ENCODE measurements at places on chromosomes 5 and 9.

DNA sequence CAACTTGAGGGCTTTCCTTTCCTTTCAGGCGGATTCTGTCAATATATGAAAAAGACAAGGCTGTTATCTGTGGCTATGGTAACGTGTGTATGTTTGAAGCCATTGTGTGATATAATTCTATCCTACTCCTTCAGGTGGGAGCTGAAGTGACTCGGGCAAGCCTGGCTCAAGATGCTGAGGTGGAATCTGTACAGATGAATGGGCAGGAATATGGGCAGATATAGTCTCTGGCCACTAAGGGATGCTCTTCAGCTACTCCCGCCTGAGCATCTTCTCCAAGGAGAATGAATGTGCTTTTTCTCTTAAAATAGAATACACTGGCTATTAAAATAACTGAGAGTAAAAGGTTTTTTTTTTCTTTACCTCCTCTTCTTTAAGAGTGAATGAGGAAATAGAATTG is 244.8 kb downstream of the ADGRV1 start:
- no peak for DNase-seq

- no peak for DNase-seq
Measured at GRCh38 chr9:3125602-3126405, 281.9 kb upstream of the PUM3 start.

GRCh38 chr5:68344447-68345111 is 129.0 kb downstream of the PIK3R1 start:
- peak; percentile 36 for DNase-seq

GRCh38 chr9:124130277-124131075 is 118.9 kb downstream of the LHX2 start:
- DNase-seq: peak; percentile 29

DNA sequence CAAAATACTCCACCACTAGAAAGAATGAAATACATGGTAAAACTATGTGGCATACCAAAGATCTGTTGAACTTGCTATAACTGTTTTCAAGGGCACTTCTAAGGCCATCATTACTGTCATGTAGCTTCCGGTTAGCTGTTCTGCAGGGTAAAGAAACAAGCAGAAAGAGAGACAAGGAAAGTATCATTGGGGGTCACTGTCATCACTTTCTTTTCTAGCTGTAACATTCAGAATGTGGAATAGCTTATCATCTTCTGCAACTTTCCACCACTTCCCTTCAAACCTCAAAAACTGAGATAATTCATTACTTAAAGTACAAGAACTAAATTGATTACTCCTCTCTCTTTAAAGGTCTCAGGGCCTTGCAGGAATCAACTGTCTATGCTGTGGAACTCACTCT is 57.6 kb downstream of the RASEF start:
- no peak for DNase-seq

- DNase-seq: peak; percentile 90
Measured at GRCh38 chr9:20622330-20623020, at the start of gene MLLT3. Gene MLLT3, minus strand, starts transcription at chr9:20622499.

GRCh38 chr5:170151097-170151831 is 45.6 kb downstream of the FOXI1 start:
- no peak for DNase-seq

DNA sequence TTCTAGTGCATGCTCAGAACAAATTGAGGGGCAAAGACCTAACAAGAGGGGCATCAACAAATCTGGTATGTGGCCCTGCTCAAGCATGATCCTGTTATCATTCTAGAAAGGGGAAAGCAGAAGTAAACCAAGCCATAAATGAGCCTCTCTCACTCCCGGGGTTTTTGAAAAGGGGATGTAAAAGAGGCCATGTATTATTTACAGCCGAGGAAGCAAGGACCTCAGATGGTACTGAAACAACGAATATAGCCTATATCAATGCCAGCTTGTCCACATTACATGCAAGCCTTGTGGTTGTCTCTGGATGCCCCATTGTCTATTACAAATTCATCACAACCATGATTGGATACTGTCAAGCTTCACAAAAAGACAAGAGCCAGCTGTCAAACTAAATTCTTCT is 211.3 kb downstream of the DCP2 start:
- DNase-seq: no peak

DNA sequence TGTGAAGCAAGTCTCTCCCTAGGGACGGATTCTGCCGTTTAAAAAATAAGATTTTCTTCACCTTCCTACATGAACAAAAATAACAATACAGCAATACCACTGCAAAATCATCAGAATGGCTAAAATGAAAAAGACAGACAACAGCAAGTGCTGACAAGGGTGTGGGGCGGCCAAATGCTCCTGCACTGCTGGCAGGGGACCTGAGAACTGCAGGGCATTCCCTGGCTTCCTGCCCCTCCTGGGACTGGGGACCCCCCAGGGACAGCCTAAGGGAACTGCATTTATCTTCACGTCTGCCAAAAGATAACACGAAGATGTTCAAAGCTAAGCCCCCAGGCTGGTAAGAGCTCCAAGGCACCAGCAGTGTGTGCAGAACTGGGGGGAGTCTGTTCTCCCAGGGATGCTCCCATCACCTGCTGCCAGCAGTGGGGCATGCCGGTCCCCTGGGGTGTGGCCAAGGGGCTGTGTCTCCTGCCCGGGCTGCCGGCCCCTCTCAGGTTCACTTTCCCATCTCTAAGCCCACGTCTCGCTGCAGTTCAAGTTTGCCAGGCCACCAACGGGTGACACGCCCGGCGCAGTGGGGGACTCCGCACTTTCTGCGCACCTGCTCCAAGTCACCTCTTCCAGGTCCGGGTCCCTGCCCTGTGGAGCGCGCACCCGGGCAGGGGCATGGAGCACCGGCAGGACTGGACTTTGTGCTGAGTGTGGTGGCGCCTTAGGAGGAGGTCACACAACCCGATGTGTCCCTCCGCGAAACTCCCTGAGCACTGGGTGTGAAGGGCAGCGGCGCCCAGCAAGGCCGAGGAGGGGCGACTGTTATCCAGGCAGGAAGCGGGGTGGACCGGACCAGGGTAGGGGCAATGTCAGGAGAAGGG is 4.5 kb upstream of the EGFL7 start:
- DNase-seq: no peak

DNA sequence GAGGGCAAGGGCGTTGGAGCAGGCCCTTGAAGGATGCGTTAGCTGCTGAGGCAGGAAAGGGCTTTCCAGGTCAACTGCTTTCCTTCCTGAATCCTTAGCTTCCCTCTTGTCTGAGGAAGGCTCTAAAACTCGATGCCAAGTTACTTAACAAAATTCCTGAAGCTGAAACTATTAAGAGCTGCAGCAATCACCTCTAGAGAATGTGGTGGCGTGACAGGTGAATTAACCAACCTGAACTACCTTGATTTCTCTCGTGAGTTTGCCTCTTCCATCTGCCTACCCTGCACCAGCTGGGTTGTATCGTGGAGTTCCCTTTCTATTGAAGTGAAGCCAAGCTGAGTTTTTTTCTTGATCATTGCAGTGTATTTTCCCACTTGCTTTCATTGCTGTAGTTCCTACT is 96.1 kb downstream of the PDE8B start:
- peak; percentile 9 for DNase-seq

Data from DMS79 treated with DMSO at 0.1 percent for 48 hours (cell line).